ENCODE measurements at places on chromosomes 11 and 22.
A peak's percentile ranks its signal among the peaks of the same experiment; 100 is the strongest.

DNA sequence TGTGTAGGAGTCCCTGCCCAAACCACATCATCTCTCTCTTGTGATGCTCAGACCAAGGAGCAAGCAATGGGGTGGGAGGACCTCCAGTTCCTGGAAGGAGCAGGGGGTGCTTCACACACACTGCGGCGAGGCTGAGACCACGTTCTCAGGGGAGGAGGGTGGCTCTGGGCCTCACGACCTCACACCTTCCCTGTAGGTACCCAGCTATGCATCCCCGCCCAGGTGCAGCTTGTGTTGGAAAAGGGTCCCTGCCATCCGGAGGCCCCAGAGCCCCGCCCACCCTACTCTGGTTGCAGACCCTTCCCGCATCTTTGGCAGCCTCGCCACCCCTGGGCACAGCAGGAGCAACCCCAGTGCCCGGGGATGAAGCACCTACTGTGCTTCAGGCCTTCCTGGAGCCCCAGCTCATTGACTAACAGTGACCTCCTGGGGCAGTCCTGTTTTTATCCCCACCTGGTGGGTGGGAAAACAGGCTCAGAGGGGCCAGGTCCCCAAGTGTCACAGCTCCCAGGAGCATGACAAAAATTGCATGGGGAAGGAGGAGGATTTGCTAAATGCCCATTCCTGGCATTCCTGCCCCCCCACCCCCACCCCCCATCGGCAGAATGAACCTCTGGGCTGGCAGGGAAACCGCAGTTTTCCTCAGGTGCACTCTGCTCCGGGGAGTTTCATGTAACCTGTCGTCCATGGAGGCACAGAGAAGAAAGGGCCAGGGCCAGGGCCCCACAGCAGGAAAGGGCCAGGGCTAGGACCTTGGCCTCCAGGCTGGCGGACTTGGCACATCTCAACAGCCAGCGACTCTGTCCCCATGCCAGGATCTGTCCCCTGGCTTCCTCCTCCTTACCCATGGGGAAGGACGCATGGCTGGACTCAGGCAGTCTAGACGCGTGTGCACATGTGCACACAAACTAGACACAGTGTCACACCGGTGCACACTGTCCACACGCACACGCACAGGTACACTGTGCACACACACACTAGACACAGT, 81.0 kb downstream of the IGLL1 start:
- no peak for DNase-seq

GRCh38 chr11:116342148-116342547, 430.6 kb downstream of the BUD13 start:
- no peak for DNase-seq

DNA sequence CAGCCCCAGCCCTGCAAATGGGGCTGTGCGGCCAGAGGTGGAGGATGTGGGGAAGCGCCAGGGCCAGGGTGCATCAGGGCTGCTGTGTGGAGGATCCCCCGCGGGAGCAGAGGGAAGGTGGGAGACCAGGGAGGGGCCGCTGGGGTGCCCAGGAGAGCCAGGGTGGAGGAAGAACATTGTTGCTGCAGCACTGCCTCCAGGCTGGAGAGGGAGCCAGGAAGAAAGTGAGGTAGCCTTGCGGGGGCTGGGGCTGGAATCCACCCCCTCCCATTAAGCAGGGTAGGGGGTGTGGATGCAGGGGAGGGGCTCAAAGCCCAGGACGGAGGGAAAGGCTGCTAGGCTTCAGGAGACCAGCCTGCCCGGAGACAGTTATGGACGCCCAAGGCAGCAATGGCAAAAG, 15.0 kb downstream of the CABP7 start:
- DNase-seq, result no peak

GRCh38 chr11:70871881-70872280, 380.5 kb downstream of the SHANK2 start:
- DNase-seq, result no peak

- DNase-seq, result no peak
Observed at GRCh38 chr11:11845071-11845470, 3.3 kb downstream of the USP47 start.

DNA sequence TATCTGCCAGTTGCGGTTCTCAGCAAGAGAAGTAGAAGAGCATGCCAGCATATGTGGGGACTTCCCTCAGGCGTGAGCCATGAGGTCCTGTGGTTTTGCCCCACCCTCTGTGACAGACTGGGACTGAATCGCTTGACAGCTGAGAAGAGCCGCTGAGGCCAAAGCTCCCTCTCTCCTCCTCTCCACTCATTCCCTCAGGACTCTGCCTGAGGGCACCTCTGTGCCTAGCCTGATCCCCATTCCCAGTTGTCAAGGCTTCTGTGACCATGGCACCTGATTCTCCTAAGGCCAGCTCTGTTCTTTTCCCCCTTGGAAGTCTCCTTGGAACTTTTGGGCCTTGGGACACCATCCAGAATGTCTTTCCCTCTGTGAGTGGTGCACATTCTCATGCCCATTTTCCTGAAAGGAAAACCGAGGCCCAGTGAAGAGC, 27.0 kb downstream of the ART5 start:
- peak; percentile 26 for DNase-seq

- DNase-seq, result peak; percentile 14
Observed at GRCh38 chr22:49972163-49973017, 11.8 kb downstream of the PIM3 start.

DNA sequence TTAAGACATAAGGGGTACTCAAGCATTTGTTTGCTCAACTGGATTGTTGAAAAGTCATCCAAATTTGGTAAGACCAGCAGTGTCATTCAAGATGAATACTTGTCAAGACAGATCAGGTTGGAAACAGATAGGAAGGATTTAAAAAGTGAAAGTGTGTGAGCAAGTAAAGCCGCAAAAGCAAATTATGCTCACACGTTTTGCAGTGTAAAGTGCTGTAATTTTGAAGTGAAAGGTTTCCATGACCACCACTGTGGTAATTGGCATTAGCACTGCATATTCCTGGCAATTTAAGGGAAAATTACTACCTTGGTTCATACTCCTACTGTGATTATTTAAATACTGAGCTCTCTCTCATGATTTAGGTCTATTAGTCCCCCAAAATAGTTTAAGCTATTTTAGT, 704.1 kb upstream of the CCDC179 start:
- DNase-seq, result no peak

GRCh38 chr11:35372565-35373283, 46.6 kb downstream of the SLC1A2 start:
- no peak for DNase-seq

DNA sequence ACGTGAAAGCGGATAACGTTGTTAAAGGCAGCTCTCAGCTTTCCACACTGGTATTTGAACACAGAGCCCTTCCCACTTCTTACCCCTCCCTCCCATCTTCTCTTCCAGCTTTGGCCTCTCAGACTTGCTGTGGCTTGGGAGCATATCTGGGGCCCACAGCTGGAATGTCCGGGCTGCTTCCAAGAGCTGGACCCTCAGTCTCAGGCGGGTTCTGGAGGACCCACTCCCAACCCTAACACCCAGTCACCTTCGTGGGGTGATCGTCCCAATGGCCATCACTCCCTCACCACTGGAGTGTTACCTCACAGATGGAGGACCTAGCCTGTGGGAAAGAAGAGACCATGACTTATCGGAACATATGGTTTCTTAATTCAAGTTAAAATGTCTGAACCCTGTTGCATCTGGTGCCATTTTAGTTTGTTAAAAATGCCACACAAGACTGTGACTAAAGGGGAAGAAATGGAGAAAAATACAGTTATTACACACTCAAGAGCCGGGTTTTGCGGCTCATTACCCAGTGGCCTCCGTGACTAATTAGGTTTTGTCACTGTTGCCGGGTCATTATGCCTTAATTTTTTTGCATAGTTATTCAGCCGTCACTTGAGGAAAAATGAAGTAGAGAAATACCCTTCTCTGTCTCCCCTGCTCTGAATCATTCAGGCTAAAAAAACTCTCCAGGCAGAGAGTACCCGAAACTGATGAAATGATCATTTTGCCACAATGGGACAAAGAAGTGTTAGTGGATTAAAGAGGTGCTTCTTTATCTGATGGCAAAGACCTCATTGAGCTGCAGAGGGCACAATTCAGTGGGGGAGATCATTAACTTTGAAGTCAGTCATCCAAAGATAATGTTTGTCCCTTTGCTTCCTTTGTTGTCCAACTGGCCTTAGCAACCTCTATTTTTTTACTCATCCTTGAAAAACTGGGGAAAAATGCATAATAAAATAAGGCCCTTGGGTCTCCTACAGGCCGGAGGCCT, 87.2 kb upstream of the HTATIP2 start:
- no peak for DNase-seq

GRCh38 chr11:66694732-66695207, 17.1 kb upstream of the RBM4B start:
- DNase-seq, result peak; percentile 89

DNA sequence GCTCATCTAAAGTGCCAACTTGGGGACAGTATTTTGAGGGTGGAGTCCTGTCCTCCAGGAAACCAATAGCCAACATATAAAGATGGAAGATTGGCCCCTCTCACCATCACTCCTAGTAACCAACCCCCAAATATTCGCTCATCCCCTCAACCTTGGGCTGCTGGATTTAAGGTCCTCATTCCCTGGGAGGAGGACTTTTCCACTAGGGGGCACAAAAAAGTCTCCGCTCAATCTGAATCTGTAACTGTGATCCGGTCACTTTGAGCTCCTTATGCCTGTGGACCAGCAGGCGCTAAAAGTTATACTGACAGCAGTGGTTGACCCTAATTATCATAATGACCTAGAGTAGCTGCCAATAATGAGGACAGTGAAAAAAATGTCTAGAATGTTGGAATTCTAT, 20.5 kb upstream of the CLPB start:
- no peak for DNase-seq

GRCh38 chr11:122696662-122697061, 41.1 kb downstream of the UBASH3B start:
- peak; percentile 38 for DNase-seq

GRCh38 chr11:130555251-130555841, 106.9 kb downstream of the ADAMTS15 start:
- no peak for DNase-seq

DNA sequence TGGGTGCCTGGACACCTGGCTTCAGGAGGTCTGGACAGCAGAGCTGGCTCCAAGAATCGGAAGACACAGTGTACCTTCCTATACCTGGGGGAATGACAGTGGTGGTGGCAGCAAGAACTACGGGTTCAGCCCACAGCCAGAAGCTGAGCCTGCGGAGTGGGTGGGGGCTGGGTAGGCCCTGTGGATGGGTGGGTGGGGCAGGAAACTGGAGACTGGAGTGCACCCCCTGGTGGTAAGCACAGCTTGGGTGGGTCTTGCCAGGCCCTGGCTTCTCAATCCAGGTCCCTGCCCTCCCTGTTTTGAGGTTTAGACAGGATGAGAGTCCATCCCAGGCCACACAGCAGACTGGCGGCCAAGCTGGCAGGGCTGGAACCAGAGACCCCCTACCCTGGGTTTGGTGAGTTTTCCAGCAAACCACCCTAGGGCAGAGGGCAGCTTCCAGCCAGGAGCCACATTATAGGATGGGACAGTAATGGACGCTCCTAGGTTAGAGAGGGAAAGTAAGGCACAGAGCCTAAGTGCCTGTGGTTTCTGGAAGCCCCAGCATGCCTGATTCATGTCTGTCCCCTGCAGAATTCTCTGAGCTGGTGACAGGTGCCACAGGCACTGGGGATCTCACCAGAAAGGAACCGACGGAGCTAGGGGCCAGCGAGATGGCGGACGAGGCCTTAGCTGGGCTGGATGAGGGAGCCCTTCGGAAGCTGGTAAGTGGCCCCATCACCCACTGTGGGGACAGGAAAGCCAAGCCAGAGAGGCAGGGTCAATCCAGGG, 1.7 kb downstream of the SMTN start:
- no peak for DNase-seq

- DNase-seq, result no peak
Observed at GRCh38 chr11:91100427-91100826, 877.6 kb upstream of the CHORDC1 start.
